ENCODE measurements at places on chromosomes 12 and 14. TPM values are rescaled to one million over a fixed set of nuclear protein-coding genes. Genes with fewer than 3 reads are reported as not detected.

GRCh38 chr12:20395791-20396550 is 27.6 kb downstream of the PDE3A start:
- no peak for DNase-seq

DNA sequence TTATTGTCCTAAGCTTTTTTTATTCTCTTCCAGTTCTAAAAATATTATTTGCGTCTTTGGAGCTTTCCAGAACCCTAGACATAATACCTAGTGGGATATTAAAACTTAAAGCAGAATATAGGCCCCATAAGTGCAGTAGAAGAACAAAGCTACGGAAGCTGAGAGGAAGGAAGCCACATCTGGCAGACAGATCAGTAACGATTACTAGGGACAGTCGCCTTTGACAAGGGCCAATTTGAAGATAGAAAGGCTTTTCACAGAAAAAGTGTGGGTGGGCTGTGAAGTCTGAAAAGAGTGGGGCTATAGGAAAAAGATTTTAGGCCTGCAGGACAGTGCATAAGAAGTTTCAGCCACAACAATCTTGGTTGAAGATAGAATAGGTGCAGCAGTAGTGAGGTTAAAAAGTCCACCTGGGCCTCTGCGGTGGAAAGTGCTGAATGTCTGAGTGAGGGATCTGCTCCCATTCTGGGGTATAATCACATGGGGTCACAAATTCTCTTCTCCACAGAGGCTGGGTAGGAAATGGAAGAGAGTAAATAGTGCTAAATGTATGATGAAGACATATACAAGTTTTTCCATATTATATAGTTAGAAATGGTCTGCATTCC is 114.5 kb downstream of the CMAS start:
- DNase-seq = no peak

GRCh38 chr12:117564881-117565280 is 203.5 kb upstream of the NOS1 start:
- DNase-seq = peak; percentile 65

DNA sequence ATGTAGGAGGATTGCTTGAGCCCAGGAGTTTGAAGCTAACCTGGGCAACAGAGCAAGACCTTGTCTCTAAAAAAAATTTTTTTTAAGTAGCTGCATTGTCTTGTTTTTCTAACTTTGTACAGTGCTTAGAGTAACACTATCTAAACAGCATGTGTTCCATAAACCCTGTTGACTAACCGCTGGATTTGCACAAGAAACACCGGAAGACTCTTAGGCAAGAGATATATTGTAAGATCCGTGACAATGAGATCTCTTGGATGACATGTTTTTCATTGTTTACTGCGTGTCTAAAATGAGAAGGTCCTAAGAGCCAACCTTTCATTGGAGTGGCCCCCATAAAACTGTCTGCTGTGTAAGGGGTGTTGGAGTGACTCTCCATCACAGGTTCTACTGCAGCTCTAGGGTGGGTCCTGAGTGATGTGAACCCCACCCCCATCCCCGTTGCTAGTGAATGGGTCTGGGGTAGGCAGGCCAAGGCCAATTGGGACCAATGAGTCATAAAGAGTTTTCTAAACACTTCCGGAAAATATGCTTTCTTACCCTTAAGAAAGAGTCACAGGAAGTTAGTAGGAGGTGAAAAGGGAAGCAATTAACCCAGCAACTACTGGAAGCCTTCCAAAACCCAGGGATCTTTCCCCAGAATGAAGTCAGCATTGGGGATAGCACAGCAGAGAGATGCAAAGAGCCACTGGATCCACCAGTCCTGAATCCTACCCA is 24.3 kb upstream of the PCNX1 start:
- DNase-seq = no peak

GRCh38 chr14:65792208-65792905 is 379.8 kb downstream of the FUT8 start:
- DNase-seq = no peak

KRT2 gene
- total RNA-seq = not detected
